Fibroblast of skin of abdomen (primary cell): ENCODE measurements at places on chromosomes 4 and X.
A peak's percentile ranks its signal among the peaks of the same experiment; 100 is the strongest.

GRCh38 chrX:38891641-38892413 is 90.6 kb downstream of the MID1IP1 start:
- DNase-seq: peak; percentile 83

GRCh38 chrX:40496728-40497127 is 84.0 kb upstream of the ATP6AP2 start:
- DNase-seq: peak; percentile 50

GRCh38 chr4:125787707-125788106 is 473.0 kb downstream of the FAT4 start:
- DNase-seq: peak; percentile 8

DNA sequence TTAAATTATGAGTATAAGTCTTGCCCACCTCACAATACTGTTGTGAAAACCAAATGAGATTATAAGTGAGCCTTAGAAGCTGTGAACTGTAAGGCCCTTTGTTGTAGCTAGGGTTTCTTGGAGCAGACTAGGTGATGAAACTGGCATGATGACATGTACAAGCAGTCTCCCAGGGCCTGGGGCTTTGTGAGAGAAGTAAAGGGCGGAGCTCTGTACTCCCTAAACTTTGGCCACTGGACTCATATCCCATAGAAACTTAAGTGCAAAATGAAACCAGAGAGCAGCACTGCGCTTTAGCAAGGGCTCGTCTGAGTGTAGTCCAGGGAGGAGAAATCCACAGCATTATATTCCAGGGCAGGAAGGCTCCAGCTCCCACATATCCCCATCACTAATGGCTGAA is 385.6 kb upstream of the FGF16 start:
- no peak for DNase-seq

DNA sequence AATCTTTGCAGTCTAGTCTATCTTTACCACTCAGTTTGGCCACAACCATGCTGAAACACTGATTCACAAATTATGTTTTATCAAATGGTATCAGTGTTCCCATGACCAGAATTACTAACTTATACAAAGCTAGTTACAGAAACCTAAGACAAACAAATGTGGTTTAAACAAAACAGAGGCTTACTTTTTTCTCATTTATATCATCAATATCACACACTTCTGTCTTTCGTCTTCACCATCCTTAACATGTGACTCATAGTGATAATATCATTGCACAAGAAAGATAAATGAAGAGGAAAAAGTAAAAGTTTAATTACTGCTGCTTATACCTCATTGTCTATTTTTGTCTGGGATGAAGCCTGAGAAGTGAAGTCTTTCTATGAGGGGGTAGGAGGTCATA is 406.6 kb downstream of the PCDH10 start:
- peak; percentile 6 for DNase-seq

- DNase-seq: peak; percentile 90
Measured at GRCh38 chrX:118495061-118495921, at the start of gene DOCK11. Gene DOCK11 (plus strand): TSS chrX:118495815. CDS start chrX:118495972, 157 bp downstream.

- DNase-seq: no peak
Measured at GRCh38 chr4:99504804-99505502, 5.9 kb upstream of the C4orf17 start.

DNA sequence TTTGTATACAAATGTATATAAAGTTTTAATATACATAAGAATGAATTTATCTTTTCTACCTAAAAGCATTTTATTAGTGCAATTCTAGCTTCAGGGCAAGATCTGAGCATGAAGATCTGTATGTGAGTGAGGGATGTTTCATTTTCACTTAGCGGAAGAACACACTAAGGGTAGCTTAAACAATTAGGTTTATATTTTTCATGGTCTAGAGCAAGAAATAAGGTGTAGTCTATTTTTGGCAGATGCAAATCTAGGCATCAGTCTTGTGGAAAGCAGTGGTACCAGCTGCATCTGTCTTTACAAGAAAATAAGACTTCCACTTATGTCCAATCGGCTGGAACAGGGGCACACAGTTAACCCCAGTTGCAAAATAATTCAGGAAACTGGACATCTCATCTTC is 433.3 kb downstream of the ADAM29 start:
- no peak for DNase-seq

DNA sequence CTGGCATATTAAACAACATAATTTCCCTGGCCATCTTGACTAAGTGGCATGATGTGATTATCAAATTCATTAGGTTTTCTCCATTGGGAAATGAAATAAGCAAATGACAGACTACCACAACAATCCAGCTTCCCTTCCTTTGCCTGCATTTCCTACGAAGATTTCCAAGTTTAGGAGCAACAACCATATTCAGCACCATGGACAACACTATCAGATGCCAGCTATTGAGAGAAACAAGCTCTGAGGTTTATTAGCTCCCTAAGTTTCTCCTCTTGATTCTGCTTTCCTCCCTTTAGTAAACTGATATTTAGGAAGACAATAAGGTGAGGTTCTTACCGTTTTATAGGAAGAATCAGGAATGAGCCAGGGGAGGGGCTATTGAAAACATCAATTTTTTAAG is 36.2 kb downstream of the DCX start:
- DNase-seq: no peak

DNA sequence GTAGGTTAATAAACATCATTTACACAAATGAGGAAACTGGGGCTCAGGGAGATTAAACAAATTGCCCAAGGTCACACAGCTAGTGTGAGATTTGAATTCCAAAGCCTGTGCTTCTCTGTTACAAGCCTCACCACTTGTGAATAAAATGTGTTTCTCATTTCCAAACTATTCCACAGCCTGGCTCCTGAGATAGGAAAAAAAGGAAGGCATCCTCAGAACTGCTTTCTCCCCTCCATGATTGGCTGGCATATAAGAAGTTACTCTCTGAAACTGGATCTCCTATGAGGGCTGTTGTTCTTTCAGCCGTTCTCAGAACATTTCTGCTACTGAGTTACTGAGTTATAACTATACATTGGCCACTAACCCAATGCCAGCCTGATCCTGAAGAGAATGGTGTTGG is 237.9 kb downstream of the MAML3 start:
- peak; percentile 57 for DNase-seq

GRCh38 chr4:32572366-32572765 is 1852.2 kb downstream of the PCDH7 start:
- DNase-seq: no peak

GRCh38 chrX:120774606-120775005 is 101.1 kb downstream of the CT47B1 start:
- DNase-seq: no peak

DNA sequence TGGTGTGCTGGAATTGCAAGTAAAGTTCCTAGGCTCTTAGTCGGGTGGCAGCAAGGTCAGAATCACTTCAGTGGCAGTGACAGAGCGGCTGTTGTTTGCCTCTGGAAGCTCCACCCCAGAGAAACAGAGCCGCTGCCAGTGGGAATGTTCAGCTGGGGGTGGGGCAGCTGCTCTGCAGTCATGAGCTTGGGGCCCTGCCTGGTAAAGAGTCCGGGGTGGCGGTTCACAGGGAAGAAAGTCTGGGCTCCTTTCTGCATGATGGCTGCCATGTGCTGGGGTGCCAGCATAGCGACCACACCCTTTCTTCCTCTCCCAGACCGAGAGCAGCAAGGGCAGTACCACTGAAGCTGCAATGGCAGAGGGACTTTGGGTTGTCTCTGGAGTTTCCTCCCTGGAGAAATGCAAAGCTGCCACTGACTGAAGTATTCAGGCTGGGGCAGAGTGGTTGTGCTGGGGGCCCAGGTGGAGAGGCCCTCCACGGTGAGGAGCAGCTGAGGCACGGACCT is 108.8 kb upstream of the CENPE start:
- DNase-seq: no peak

DNA sequence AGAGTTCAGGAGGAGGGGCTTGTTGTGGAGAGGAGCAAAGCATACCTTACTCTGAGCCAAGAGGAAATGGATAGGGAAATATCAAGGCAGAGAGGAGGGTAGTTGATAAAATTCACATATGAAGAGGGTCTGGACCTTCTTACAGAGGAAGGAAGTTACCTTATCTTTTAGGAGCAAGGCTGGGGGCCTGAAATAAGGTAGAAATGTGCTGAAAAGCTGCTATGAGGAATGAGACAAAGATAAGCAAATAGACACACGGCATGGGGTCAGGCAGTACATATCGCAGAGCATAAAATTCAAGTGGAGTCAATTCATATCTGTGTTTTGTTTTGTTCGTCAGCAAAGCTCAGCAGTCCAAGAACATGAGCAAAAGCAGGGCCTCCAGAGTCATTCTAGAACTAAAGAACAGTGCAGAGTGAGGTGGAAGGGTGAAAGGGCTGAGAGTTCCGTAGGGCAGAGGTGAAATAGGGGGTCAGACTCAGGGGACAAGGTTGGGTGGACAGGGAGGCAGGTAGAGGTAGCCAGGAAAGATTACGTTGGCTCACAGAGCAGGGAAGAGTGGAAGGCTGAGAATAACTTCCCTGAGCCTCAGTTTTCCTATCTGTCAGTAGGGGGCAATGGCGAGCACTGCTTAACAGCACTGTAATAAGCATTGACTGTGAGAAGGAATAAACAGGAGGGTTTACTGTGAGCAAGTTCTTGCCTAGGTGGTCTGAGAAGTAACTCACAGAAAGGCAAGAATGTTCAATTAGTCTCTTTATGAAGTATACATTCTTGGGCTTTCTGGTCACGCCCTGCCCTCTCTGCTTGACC is 9.2 kb downstream of the VSIG4 start:
- no peak for DNase-seq

DNA sequence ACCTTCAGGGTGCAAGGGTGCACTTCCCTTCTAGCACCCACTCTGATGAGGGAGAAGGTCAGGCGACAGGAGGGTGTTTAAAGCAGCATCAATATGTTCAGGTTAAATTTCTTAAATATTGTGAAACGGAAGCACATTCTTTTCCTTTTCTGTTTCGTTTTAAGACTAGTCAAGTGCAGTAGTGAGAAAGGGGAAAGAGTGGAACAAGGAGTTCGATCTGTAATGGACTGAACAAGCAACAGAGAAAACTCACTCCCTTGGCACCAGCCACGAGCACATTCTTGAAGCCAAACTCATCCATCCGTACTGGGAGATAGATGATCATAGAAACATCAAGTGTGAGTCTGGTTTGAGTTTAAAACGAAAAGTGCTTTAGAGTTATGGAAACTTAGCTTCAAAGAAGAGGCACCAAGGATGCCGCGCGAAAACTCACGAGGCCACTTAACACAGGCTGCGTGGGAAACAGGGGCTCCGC is 815 bp downstream of the FAM53A start:
- peak; percentile 88 for DNase-seq

DNA sequence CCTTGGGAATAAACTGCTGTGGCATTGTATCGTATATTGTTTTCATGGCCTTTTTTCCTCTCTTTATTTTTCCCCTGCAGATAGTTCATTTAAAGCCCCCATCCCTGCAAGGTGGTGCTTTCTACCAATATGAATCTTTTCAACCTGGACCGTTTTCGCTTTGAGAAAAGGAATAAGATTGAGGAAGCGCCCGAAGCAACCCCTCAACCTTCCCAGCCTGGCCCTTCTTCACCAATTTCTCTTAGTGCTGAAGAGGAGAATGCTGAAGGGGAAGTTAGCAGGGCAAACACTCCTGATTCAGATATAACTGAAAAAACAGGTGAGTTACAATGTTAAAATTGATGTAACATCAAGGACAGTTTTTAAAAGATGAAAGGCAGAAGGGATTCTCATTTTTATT is 601 bp downstream of the SMARCAD1 start:
- DNase-seq: no peak

DNA sequence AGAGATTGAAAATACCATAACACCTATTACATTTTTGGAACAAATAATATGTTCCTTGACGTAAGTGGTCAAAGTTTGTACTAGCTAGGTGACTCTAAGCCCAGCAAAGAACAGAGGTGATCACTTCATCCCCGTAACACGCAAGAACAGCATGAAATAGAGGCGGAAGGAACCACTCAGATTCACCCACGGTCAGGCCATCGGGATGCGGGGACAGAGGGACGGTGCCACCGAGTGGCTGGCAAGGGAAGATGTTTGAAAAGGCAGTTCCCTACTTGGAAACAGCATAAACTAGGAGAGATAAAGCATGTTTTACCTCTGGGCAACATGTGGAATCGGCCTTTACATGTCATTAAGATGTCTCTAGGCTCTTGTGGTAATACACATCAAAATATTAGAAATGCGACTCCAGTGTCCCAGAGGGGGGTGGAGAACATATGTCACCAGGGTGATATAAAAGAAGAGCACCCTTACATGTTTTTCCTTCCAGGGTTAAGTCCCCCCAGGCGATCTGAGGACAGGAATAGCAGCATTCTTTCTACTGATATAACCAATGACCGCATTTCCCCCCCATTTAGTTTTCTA is 84.0 kb downstream of the PHKA2 start:
- no peak for DNase-seq

GRCh38 chrX:153457827-153458466 is 12.1 kb upstream of the TREX2 start:
- no peak for DNase-seq

- DNase-seq: no peak
Measured at GRCh38 chrX:21373637-21374162, 518 bp upstream of the CNKSR2 start.

GRCh38 chr4:106095408-106095807 is 200.1 kb downstream of the NPNT start:
- DNase-seq: peak; percentile 13

DNA sequence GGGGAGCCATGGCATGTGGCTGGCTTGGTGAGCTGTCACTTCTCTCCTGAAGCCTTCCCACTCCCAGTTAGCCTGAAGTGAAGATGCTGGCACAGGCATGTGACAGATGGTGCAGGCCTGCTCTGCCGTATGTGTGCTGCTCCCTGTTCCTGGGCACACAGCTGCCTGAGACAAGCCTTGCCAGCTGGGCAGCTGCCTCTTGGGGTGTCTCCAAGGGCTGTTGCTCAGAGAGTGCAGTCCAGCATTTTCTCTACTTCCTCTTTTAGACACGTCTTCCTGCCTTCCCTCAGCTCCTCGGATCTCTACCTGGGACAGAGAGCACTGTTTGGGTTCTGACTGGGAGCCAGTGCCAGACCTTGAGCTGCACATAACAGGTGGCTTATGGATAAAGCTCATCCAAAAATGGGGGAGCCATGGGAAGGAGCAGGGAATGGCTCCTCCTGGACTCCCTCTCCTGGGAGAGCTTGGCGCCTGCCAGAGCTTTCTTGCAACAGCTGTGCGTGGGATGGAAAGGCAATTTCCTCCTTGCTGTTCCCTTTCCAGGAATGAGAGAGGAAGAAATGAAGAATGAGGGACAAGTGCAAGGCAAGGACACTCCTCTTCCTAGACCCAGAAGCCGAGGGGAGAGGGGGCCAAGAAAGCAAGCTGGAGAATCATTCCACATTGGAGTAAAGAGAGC is 132.9 kb downstream of the MSL3 start:
- DNase-seq: no peak

- DNase-seq: no peak
Measured at GRCh38 chr4:128308986-128309385, 21.4 kb upstream of the PGRMC2 start.
